ENCODE measurements at places on chromosomes 2 and 18. TPM values are rescaled to one million over a fixed set of nuclear protein-coding genes. Genes with fewer than 3 reads are reported as not detected.

The GALNT13 gene
- total RNA-seq: 3.1 TPM

The RDH14 gene
- total RNA-seq: 24.3 TPM

The CHRND gene
- not detected for total RNA-seq

The ZC3H8 gene
- total RNA-seq: 5.3 TPM

The PLEK gene
- total RNA-seq: 30.0 TPM

The CRYGB gene
- not detected for total RNA-seq

All from mesenteric fat pad (tissue), 1 donor.